ENCODE measurements at places on chromosomes 13 and 19.

GRCh38 chr13:110388108-110388943 is 81.2 kb downstream of the COL4A2 start:
- H3K4me1 ChIP-seq, result peaks cover 7% of the 10 kb centered on the region
- no peak overlapping the region for H3K4me3 ChIP-seq
- H3K27me3 ChIP-seq, result peaks cover 65% of the 10 kb centered on the region
- DNase-seq, result no peak

- H3K4me1 ChIP-seq, result peaks cover 8% of the 10 kb centered on the region
- no peaks in the 10 kb centered on the region for H3K27me3 ChIP-seq
- no peak overlapping the region for H3K27ac ChIP-seq
- no peak overlapping the region for H3K4me3 ChIP-seq
- DNase-seq, result no peak
Measured at GRCh38 chr13:49645451-49645850, 17.1 kb downstream of the ARL11 start.

GRCh38 chr19:46849610-46850009 is 1.0 kb downstream of the AP2S1 start:
- no peak for DNase-seq
- no peak overlapping the region for H3K27ac ChIP-seq
- H3K4me1 ChIP-seq, result peaks cover 14% of the 10 kb centered on the region
- H3K27me3 ChIP-seq, result peaks cover 3% of the 10 kb centered on the region

DNA sequence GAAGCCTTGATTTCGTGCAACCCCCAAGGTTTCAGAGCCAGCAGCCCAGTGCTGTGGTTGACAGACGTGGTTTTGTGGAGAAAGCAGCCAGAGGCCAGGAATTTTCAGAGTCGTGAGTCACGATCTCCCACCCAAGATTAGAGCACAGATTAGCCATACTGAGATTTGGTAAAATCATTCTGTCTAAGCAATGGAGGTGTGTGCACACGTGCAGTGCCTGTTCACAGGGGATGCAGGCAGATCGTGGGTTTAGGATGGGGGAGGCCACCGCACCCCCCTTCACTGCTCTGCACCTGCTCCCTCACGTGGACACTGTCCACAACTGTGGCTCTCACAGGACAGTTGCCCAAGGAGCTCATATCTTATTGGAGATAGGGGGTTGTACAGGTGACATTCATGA is 46.6 kb upstream of the GPR183 start:
- peaks cover 86% of the 10 kb centered on the region for H3K4me1 ChIP-seq
- H3K27me3 ChIP-seq, result no peaks in the 10 kb centered on the region
- DNase-seq, result peak; percentile 14
- peak overlapping the region; percentile 3 for H3K4me3 ChIP-seq
- H3K36me3 ChIP-seq, result peaks cover 58% of the 10 kb centered on the region

DNA sequence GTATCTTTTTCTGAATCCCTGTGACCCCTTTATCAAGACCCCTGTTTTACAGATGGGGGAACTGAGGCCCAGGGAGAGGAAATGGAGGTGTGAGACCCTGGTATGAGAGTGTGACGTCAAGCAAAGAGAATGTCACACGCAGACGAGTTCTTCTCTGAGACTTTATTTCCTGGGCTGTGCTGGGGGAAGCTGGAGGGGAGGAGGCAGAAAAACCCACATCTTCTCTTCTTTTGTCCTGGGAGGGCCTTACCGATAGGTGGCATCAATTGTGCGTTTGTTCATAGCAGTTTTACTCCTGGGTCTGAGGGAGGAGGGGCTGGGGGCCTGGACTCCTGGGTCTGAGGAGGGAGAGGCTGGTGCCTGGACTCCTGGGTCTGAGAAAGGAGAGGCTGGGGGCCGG is 4.9 kb upstream of the KLK15 start:
- H3K4me3 ChIP-seq, result no peak overlapping the region
- peaks cover 51% of the 10 kb centered on the region for H3K27me3 ChIP-seq
- no peak overlapping the region for H3K27ac ChIP-seq
- no peak for DNase-seq

- no peak for DNase-seq
- H3K36me3 ChIP-seq, result no peaks in the 10 kb centered on the region
- H3K4me1 ChIP-seq, result peaks cover 4% of the 10 kb centered on the region
- H3K27ac ChIP-seq, result no peak overlapping the region
Measured at GRCh38 chr19:49214701-49215100, 57.1 kb downstream of the TRPM4 start.

DNA sequence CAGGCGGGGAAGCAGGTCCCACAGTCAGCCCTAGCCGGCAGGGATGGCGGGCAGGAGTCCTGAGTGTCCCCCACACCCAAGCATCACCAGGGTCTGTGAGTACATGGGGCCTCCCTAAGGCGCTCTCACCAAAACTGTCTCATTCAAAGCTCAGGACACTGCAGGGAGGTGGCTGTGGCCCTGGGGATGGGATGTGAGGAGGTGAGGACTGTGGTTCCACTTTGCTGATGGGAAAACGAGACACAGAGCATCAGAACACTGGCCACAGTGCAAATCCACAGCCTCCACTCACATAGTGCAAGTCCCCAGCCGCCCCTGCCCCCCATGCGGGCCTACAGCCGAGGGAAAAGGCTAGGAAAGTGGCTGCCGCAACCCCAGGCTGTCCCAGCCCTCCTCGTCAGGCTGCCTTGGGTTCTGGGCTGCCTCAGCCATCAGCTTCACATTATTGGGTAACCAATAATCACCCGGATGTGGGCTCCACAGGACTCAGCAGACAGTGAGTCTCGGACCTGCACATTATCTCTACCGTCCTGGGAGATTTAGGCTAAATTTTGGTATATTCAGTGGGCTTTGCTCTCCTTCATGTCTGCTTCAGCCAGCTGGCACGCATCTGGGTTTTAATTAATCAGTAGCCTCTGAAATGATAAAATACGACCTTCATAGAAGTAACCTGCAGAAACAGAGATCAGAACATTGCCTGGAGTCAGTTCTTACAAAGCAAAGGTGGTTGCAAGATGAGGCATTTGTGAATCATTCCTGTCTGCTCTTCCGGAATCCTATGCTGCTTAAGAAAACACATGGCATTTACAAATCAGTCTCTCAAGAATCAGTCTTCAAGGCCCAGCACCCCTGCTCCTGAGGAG is 77.0 kb downstream of the SOX1 start:
- no peaks in the 10 kb centered on the region for H3K4me1 ChIP-seq
- no peak for DNase-seq
- H3K27me3 ChIP-seq, result peaks cover 17% of the 10 kb centered on the region
- H3K36me3 ChIP-seq, result no peaks in the 10 kb centered on the region
- H3K4me3 ChIP-seq, result no peak overlapping the region
- H3K27ac ChIP-seq, result no peak overlapping the region

DNA sequence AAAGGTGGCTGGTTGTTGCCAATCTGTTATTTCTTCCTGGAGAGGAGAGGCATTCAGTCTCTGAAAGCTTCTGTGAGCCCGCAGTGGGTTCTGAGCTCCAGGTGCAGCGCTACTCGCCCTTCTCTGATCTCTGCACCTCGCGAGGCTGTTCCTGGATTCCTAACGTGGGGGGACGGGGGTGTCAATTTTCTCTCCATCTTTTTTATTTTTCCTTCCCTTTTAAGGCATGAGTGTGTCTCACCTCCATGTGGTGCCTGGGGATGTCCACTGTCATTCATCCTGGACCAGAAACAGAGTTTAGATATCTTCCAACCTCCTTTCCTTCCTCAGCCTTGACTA is 626 bp downstream of the ZNF233 start:
- H3K27me3 ChIP-seq, result no peaks in the 10 kb centered on the region
- H3K4me3 ChIP-seq, result peak overlapping the region; percentile 73
- DNase-seq, result no peak
- peak overlapping the region; percentile 23 for H3K27ac ChIP-seq
- peaks cover 28% of the 10 kb centered on the region for H3K36me3 ChIP-seq

DNA sequence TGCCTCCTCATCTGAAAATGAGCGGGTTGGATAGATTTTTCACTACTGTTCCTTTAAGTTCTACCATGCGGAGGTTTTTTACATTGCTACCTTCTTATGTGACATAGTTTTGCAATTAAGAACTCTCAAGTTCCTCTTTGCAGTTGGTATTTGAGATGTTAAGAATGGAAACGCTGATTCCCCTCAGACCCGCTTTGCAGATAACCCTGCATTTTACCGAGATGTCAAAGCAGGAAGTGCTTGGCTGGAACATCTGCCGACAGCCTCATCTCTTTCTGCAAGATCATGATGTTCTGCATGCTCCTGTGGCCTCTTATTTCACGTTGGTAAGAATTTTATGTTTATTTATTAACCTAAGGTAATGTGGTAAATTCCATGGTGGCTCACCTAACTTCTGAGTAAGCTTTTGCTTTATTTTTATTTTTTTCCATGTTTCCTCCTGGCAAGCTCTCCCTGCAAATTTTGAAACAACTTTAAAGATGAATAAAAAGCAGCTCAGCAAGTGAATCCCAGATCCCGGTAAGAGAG is 22.5 kb downstream of the PABPC3 start:
- DNase-seq, result no peak
- H3K4me1 ChIP-seq, result peaks cover 4% of the 10 kb centered on the region
- peaks cover 56% of the 10 kb centered on the region for H3K27me3 ChIP-seq
- H3K27ac ChIP-seq, result no peak overlapping the region
- H3K4me3 ChIP-seq, result no peak overlapping the region
- H3K36me3 ChIP-seq, result peaks cover 1% of the 10 kb centered on the region

DNA sequence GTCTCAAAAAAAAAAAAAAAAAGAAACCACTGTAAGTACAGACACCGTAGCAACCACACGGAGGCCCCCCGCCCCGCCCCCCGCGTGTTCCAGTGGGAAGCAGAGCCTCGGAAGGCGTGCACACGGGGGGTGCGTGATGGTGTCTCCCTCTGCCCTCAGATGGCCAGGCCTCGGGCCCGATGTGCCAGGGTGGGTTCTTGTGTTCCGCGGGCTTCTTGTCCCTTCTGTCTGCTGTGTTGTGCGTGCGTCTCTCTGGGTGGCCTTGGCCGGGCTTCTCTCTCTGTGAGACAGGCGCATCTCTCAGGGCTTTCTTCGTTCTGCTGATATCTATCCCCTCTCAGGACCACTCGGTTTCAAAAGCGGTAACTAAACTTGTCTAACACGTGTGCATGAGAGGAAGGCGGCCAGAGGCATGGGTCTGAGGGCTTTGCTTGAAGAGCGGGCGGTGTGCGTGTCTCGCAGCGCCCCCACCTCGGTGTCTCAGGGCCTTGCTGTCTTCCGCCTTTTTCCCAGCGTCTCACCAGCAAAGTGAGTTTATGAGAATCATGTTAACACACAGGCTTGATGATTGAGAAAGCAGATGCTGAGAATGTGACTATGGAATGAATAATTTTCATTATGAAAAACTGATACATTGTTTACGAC is 12.6 kb downstream of the ATP11A start:
- no peaks in the 10 kb centered on the region for H3K36me3 ChIP-seq
- H3K4me1 ChIP-seq, result peaks cover 30% of the 10 kb centered on the region
- no peak overlapping the region for H3K4me3 ChIP-seq

GRCh38 chr13:94595001-94595949 is 677 bp downstream of the TGDS start:
- H3K4me1 ChIP-seq, result peaks cover 36% of the 10 kb centered on the region
- DNase-seq, result peak; percentile 14
- H3K27me3 ChIP-seq, result no peaks in the 10 kb centered on the region

DNA sequence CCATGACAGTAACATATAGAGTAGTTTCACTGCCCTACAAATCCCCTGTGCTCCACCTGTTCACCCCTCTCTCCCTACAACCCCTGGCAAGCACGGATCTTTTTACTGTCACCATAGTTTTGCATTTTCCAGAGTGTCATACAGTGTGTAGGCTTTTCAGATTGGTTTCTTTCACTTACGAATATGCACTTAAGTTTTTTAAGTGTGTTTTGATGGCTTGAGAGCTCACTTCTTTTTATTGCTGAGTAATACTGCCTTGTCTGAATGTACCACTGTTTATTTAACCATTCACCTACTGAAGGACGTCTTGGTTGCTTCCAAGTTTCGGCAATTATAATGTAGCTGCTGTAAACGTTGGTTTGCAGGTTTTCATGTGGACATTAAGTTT is 175.1 kb downstream of the ITGBL1 start:
- peaks cover 47% of the 10 kb centered on the region for H3K4me1 ChIP-seq
- H3K4me3 ChIP-seq, result peak overlapping the region; percentile 15
- no peak for DNase-seq
- peak overlapping the region; percentile 81 for H3K27ac ChIP-seq
- H3K27me3 ChIP-seq, result peaks cover 3% of the 10 kb centered on the region
- no peaks in the 10 kb centered on the region for H3K36me3 ChIP-seq

DNA sequence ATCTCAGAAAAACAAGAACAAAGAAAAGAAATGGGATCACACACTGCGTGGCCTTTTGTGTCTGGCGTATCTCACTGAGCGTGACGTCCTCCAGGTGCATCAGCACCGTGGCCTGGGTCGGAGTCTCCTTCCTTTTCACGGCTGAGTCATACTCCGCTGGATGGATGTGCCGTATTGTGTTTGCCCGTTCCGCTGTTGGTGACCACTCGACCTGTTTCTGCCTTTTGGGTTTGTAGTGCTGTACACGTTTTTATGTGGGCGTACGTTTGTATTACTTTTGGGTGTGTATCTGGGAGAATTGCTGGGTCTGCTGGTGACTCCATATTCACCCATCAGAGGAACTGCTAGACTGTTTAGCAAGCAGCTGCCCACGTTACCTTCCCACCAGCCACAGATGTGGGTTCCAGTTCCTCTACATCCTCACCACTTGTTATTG is 11.4 kb downstream of the ARID3A start:
- peaks cover 10% of the 10 kb centered on the region for H3K36me3 ChIP-seq
- H3K4me1 ChIP-seq, result peaks cover 31% of the 10 kb centered on the region
- H3K27ac ChIP-seq, result no peak overlapping the region
- H3K4me3 ChIP-seq, result no peak overlapping the region

DNA sequence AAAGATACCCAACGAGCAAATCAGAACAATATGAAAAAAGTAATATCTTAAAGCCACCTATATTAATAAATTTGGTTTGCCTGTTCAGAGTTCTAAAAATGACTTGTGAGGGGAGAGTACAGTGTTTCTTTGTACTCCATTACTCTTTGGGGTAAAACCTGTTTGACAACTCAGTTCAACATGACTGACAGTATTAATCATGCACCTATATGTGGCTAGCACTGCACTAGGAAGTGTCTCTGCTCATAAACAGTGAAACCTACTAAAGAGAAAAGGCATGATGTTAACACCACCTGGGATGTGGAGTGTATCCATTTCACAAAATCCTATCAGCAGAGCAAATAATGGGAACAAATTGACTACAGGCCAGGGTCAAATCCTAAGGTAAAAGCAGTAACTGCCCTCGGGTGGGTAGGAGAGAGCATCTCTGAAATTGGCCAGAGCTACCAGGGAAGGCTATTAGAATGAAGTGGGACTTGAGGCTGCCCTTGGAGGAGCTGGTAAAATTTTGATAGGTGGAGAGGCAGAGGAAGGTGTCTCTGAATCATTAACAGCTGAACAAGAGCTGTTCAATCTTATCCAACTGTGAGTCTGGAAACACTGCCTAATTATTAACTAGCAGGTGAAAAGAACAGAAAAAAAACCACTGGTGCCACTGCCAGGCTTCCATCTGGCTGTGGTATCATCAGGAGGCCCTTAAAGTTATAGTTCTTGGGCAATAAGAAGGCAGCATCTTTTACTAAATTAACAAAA is 365.1 kb downstream of the DNAJC15 start:
- no peak for DNase-seq
- H3K36me3 ChIP-seq, result no peaks in the 10 kb centered on the region
- no peaks in the 10 kb centered on the region for H3K27me3 ChIP-seq
- no peak overlapping the region for H3K4me3 ChIP-seq
